Natural killer cell (primary cell): ENCODE measurements at places on chromosomes 16 and 17. TPM values are rescaled to one million over a fixed set of nuclear protein-coding genes. Genes with fewer than 3 reads are reported as not detected.

Gene PRSS22
- 7.7 TPM for total RNA-seq

Gene CD300A
- total RNA-seq = 295 TPM

Gene CSH2
- not detected for total RNA-seq

- DNase-seq = no peak
These were observed 29.6 kb downstream of the NMT1 start for GRCh38 chr17:45090711-45091110.

- no peak for DNase-seq
These were observed 88.5 kb upstream of the TOB1 start for GRCh38 chr17:50954641-50955121.
